ENCODE measurements at places on chromosomes 5 and 9. TPM values are rescaled to one million over a fixed set of nuclear protein-coding genes. Genes with fewer than 3 reads are reported as not detected.
A peak's percentile ranks its signal among the peaks of the same experiment; 100 is the strongest.

The RMRP gene
- 23.0 TPM for polyA plus RNA-seq

- no peak for DNase-seq
- H3K27ac ChIP-seq, result no peak overlapping the region
- H3K4me1 ChIP-seq, result no peaks in the 10 kb centered on the region
- no peaks in the 10 kb centered on the region for H3K36me3 ChIP-seq
Observed at GRCh38 chr5:79853676-79854418, 137.2 kb downstream of the MTX3 start.

DNA sequence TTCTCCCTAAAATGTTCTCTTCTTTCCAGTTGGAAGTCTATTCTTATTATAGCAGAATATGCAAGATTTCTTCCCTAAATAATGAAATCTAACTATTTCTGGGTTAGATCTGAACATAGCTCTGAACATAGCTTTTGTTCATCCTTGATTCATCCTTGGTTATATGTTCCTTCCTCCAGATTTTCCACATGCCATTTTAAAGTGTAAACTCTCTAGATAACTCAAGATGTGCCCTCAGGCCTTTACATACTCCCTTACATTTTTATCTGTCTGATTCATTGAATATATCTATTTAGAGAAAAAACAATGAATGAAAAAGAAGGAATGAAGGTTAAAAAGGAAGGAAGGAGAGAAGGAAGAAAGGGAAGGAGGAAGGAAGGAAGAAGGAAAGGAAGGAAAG lies 100.9 kb downstream of the FBXO38 start:
- no peak overlapping the region for H3K4me3 ChIP-seq
- H3K27me3 ChIP-seq, result peaks cover 8% of the 10 kb centered on the region
- DNase-seq, result no peak
- no peaks in the 10 kb centered on the region for H3K36me3 ChIP-seq

- H3K4me1 ChIP-seq, result peaks cover 58% of the 10 kb centered on the region
- no peaks in the 10 kb centered on the region for H3K27me3 ChIP-seq
- no peaks in the 10 kb centered on the region for H3K36me3 ChIP-seq
- no peak overlapping the region for H3K4me3 ChIP-seq
Observed at GRCh38 chr9:136567651-136568287, 21.9 kb upstream of the NOTCH1 start.

DNA sequence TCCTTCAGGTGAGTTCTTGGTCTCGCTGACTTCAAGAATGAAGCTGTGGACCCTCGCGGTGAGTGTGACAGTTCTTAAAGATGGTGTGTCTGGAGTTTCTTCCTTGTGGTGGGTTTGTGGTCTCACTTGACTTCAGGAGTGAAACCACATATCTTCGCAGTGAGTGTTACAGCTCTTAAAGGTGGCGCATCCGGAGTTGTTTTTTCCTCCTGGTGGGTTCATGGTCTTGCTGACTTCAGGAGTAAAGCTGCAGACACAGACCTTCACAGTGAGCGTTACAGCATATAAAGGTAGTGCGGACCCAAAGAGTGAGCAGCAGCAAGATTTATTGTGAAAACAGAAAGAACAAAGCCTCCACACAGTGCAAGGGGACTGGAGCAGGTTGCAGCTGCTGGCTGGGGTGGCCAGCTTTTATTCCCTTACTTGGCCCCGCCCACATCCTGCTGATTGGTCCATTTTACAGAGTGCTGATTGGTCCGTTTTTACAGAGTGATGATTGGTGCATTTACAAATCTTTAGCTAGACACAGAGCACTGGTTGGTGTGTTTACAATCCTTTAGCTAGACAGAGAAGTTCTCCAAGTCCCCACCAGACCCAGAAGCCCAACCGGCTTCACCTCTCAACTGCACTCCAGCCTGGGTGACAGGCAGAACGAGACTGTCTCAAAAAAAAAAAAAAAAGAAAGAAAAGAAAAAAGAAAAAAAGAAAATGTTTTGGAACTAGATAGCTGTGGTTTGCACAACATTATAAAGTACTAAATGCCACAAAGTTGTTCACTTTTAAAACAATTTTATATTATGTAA lies 9.1 kb upstream of the ERMP1 start:
- H3K27ac ChIP-seq, result peak overlapping the region; percentile 84
- DNase-seq, result peak; percentile 89
- no peaks in the 10 kb centered on the region for H3K36me3 ChIP-seq
- H3K27me3 ChIP-seq, result peaks cover 23% of the 10 kb centered on the region
- H3K4me3 ChIP-seq, result peak overlapping the region; percentile 75

The ADAMTS12 gene
- not detected for polyA plus RNA-seq

The PCDHA3 gene
- not detected for polyA plus RNA-seq

DNA sequence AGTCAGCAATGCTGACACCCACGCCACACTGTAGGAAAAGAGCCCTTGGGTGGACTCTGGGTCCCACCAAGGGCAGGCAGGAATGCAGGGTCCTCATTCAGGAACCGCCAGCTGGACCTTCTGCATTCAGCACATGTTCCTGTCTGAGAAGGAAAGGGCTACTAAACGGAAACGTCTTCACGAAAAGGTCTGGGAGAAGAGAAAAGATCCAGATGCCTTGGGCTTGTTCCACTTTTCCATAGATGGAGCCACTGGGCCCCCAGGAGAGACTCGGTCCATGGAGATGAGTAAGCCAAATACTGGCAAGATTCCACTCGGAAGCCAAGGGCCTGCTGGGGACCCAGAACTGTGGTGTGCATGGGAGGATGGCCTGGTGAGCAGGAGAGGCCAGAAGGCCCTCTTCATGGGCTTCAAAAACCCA lies 38.4 kb downstream of the LHFPL2 start:
- H3K4me1 ChIP-seq, result no peaks in the 10 kb centered on the region
- H3K36me3 ChIP-seq, result no peaks in the 10 kb centered on the region
- DNase-seq, result no peak
- no peak overlapping the region for H3K27ac ChIP-seq
- H3K27me3 ChIP-seq, result no peaks in the 10 kb centered on the region

The IFNA2 gene
- not detected for polyA plus RNA-seq

DNA sequence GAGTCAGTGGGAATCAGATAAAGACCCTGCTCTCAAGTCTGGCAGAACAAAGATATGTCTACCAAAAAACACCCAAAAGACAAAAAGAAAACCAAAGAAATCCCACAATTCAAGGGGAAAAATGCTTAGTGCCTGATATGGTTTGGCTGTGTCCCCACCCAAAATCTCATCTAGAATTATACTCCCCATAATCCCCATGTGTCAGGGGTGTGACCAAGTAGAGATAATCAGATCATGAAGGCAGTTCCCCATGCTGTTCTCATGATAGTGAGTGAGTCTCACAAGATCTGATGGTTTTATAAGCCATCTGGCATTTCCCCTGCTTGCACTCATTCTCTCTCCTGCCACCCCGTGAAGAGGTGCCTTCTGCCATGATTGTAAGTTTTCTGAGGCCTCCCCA lies 13.4 kb downstream of the FBXO10 start:
- no peak overlapping the region for H3K4me3 ChIP-seq
- no peaks in the 10 kb centered on the region for H3K4me1 ChIP-seq

DNA sequence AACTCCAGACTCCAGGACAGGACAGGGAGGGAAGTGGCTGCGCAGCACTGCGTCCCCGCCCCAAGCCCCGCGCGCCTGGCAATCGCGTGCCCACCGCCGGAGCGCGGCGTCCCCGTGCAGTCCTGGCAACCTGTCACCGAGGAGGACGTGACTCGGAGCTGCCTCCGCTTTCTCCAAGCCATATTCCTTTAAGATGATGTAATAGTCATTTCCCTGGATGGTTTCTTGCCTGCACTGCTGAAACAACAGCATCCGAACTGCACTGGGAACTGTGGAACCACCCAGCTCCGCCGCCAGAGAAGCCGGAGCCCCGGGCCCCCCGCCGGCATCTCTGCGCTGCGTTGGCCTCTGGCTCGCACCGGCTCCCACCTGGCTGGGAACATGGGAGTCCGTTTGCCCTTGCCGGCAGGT lies 34.5 kb downstream of the KCTD16 start:
- no peak overlapping the region for H3K27ac ChIP-seq
- DNase-seq, result no peak
- H3K4me3 ChIP-seq, result no peak overlapping the region
- no peaks in the 10 kb centered on the region for H3K4me1 ChIP-seq

The ZDHHC11B gene
- polyA plus RNA-seq, result not detected

GRCh38 chr5:150513375-150514309 lies 5.7 kb downstream of the NDST1 start:
- H3K27ac ChIP-seq, result no peak overlapping the region
- no peak for DNase-seq
- no peak overlapping the region for H3K4me3 ChIP-seq

The SLC34A1 gene
- 0.26 TPM for polyA plus RNA-seq

GRCh38 chr5:172722327-172722815 lies 48.6 kb downstream of the DUSP1 start:
- H3K4me1 ChIP-seq, result peaks cover 22% of the 10 kb centered on the region
- peaks cover 33% of the 10 kb centered on the region for H3K27me3 ChIP-seq
- peak; percentile 84 for DNase-seq
- H3K36me3 ChIP-seq, result no peaks in the 10 kb centered on the region
- H3K4me3 ChIP-seq, result peak overlapping the region; percentile 91
- H3K27ac ChIP-seq, result peak overlapping the region; percentile 79

The PAM gene
- 55.2 TPM for polyA plus RNA-seq

DNA sequence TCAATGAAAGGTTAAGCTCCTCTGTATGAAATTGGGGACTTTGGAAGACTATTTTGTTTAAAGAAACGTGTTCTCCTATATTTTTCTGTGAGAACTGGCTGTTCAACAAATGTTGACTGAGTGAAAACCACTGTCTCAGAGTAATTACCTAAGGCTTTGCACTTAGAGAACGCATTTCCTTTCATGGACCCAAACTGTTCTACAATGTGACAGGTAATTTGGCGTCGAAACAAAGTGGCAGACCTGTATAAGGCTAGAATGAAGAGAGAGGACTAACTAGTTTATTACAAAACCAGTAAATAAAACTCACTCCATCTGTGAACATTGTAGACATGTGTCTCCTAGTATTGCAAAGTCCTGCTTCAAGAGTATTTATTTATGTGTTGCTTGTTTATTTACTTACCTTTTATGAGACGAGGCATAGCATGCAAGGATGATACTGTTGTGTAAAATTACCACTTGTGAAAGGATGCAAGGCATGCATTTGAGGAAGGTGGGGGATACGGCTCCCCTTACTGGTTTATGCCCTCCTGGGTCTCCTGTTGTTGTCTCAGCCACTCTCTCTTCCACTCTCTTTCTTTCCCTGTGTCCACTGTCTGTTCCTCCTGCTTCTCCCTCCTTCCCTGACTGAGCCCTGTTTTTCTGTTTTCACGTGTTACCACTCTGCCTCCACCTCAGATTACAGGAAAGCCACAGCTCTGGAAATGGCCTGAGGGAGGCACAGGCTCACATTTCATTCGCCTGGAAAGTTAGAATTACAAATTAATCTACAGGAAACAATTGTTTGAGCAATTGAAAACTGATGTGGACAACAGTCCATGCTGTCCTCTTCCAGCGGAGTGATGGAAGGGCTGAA lies 444.0 kb upstream of the ZNF608 start:
- H3K27ac ChIP-seq, result no peak overlapping the region
- no peaks in the 10 kb centered on the region for H3K27me3 ChIP-seq
- H3K4me3 ChIP-seq, result no peak overlapping the region
- no peak for DNase-seq

The ANKRD20A1 gene
- not detected for polyA plus RNA-seq

The GLRA1 gene
- polyA plus RNA-seq, result not detected

DNA sequence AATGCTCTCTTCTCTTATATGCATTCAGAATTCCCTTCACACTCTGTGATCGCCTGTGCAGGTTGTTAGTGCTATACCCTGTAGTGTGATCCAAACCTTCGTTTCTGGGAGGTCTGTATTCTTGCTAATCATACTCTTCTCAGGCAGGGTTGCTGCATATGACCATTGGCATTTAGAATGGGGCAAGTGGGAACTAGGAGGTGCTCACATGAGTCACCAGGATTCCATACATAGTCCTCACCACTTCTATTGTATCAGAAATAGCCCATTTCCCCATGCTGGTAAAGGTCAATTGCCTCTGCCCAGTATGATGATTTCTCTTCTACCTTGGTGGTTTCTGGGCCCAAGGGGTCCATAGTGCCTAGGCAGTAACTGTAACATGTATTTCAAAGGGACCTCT lies 443.5 kb upstream of the CDH6 start:
- peaks cover 4% of the 10 kb centered on the region for H3K36me3 ChIP-seq
- H3K27ac ChIP-seq, result no peak overlapping the region
- DNase-seq, result no peak
- H3K4me1 ChIP-seq, result no peaks in the 10 kb centered on the region
- H3K27me3 ChIP-seq, result peaks cover 3% of the 10 kb centered on the region

The THBS4 gene
- polyA plus RNA-seq, result not detected

The SLC34A3 gene
- not detected for polyA plus RNA-seq

The PNPLA7 gene
- 0.24 TPM for polyA plus RNA-seq

The AGXT2 gene
- not detected for polyA plus RNA-seq

The IL5 gene
- not detected for polyA plus RNA-seq

- peaks cover 7% of the 10 kb centered on the region for H3K27me3 ChIP-seq
- no peaks in the 10 kb centered on the region for H3K36me3 ChIP-seq
- no peak for DNase-seq
- no peak overlapping the region for H3K4me3 ChIP-seq
Observed at GRCh38 chr9:36772449-36773403, 200.0 kb downstream of the MELK start.

The RNF183 gene
- not detected for polyA plus RNA-seq

The IL4 gene
- polyA plus RNA-seq, result not detected

DNA sequence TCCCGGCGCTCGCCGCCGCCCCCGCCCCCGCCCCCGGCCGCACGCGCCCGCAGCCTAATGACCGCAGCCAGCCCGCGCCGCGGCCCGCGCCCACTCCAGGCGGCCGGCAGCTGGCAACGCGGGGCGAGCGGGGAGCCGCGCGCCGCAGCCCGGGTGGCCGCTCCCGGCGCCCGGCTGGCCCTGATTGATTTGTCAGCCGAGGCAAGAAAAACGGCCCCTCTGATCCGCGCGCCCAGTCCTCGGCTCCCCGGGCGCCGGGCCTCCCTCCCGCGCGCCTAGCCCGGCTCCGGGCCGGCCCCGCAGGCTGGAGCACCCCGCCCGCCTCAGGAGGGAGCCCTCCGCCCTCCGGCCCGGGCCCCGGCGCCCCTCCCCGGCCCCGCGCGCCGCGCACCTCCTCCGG lies 11.9 kb upstream of the LHX2 start:
- no peak for DNase-seq
- H3K4me3 ChIP-seq, result no peak overlapping the region
- peaks cover 55% of the 10 kb centered on the region for H3K27me3 ChIP-seq
- peaks cover 33% of the 10 kb centered on the region for H3K4me1 ChIP-seq
- H3K27ac ChIP-seq, result no peak overlapping the region

GRCh38 chr9:33377089-33377715 lies 25.2 kb downstream of the AQP7 start:
- peaks cover 6% of the 10 kb centered on the region for H3K4me1 ChIP-seq
- H3K27me3 ChIP-seq, result no peaks in the 10 kb centered on the region
- no peak overlapping the region for H3K27ac ChIP-seq
- DNase-seq, result no peak

The FAM193B gene
- polyA plus RNA-seq, result 6.2 TPM

- H3K27ac ChIP-seq, result no peak overlapping the region
- no peak overlapping the region for H3K4me3 ChIP-seq
- H3K4me1 ChIP-seq, result peaks cover 33% of the 10 kb centered on the region
- no peaks in the 10 kb centered on the region for H3K36me3 ChIP-seq
- DNase-seq, result no peak
Observed at GRCh38 chr9:14317667-14318320, 3.9 kb upstream of the NFIB start.

The TRIM36 gene
- not detected for polyA plus RNA-seq

Data from immature natural killer cell (primary cell).